DMS153 (cell line): ENCODE measurements at places on chromosomes 12 and 14.

GRCh38 chr12:65756956-65757511 is 67.2 kb upstream of the HMGA2 start:
- no peak for DNase-seq

DNA sequence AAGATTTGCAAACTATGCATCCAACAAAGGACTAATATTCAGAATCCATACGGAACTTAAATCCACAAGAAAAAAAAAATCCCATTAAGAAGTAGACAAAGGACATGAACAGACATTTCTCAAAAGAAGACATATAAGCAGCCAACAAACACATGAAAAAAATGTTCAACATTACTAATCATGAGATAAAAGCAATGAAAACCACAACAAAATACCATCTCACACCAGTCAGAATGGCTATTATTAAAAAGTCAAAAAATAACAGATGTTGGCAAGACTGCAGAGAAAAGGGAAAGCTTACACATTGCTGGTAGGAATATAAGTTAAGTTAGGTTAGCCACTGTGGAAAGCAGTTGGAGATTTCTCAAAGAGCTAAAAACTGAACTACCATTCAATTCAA is 16.2 kb downstream of the CDK17 start:
- no peak for DNase-seq

DNA sequence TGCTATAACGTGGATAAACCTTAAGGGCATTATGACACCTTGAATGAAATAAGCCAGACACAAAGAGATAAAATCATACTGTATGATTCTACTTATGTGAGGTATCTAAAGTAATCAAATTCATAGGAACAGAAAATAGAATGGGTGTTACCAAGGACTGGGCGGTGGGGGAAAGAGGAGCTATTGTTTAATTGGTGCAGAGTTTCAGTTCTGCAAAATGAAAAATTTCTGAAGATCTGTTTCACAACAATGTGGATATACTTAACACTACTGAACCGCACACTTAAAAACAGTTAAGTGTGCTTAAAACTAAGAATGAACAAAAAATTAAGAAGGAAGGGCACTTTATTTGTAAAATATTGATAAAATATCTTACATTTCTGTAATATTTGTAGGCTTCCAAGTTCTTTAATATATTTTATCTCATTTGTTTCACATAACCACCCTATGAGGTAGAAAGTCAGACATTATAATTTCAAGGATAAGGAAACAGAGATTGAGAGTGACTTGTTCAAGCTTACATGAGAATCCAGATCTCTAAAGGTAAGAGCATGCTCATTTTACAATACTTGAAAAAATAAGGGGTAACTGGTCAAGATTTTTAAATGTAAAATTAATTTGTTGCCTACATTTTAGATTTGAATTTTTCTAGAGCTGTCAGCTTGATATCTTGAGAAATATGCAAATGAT is 14.9 kb downstream of the LTA4H start:
- no peak for DNase-seq

- DNase-seq = peak; percentile 0
Observed at GRCh38 chr14:59897757-59898383, 22.1 kb upstream of the LRRC9 start.

- no peak for DNase-seq
Observed at GRCh38 chr12:124480469-124481256, 86.7 kb downstream of the NCOR2 start.

DNA sequence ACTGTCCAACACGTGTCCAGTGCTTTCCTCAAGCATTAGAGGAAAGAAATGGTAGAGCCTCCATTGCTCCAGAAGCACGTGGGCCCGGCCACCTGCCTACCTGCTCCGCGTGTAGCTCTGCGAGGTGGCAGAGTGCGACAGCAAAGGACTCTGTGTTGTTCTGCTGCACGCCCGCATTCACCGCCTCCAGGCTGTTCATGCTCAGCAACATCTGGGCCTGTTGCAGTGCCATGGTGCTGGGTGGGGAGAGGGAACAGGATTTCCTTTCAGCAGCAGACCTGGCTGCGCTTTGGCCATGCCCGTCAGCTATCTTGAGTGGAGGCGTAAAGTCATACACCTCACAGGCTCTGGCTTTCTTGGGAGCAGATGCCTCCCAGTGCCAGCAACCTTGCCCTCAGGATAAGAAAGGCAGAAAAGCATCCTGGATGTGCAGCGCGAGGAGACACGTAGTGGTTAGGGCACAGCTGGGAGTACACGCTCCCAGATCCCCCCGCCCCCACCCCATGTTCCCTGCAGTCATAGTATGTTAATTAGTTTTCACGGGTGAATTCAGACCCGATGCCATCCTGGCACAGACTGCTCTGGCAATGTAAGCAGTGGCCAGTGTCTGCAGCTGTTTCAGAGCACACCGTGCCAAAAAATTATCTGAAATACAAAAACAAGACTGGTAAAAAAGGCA is 25.1 kb downstream of the ANAPC5 start:
- no peak for DNase-seq

- no peak for DNase-seq
Observed at GRCh38 chr12:5140190-5140589, 96.5 kb downstream of the KCNA5 start.

- DNase-seq = no peak
Observed at GRCh38 chr14:105447651-105448640, 26.7 kb upstream of the CRIP2 start.

GRCh38 chr14:95272057-95272456 is 47.7 kb downstream of the CLMN start:
- no peak for DNase-seq

- DNase-seq = no peak
Observed at GRCh38 chr12:75933101-75933500, 98.5 kb downstream of the PHLDA1 start.

GRCh38 chr12:107133462-107133861 is 40.1 kb upstream of the CRY1 start:
- DNase-seq = no peak

DNA sequence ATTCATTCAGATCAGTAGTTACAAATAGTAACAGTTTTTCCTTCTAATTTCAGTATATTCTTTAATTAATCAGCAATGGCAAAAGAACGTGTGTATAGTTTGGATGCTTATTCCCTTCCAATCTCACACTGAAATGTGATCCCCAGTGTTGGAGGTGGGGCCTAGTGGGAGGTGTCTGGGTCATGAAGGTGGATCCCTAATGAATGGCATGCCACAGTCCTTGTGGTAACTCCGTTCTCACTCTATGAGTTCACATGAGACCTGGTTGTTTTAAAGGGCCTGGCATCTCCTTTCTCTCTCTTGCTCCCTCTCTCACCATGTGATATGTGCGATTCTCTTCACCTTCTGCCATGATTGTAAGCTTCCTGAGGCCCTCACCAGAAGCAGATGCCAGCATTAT is 18.9 kb upstream of the SYNDIG1L start:
- DNase-seq = no peak

GRCh38 chr12:106211973-106212372 is 35.8 kb downstream of the CKAP4 start:
- DNase-seq = no peak

DNA sequence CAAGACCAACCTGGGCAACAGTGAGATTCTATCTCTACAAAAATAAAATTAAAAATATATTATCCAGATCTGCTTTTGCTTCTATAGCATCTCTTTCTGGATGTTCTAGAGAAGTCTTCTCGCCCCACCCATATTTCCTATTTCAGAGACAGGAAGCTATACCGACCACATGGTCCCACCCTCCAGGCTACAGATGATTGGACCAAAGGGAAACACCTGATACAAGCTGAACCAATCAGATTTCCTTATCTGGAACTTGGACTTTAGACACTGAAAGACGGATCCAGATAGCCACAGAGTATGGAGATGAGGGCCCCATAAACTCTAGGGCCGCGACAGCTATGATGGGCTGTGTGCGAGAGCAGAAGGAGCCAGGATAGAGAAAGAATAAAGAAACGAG is 48.7 kb downstream of the CCDC60 start:
- no peak for DNase-seq

DNA sequence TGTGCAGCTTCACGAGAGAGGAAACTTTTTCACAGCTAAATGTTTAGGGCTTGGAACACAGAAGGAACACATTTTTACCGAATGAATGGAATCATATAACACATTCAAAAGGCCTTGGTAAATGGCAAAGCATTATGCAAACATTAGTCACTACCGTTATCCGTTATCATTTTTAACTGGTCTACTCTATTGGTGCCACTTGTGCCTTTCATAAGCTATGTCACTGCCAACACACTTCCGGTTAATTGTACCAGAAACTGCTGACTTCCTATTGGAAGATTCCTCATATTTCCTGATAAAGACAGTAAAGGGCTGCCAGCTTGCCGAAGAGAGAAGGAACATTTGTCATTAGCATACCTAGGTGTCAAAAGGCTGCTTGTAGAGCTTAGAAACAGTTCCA is 169.2 kb downstream of the APAF1 start:
- peak; percentile 50 for DNase-seq

DNA sequence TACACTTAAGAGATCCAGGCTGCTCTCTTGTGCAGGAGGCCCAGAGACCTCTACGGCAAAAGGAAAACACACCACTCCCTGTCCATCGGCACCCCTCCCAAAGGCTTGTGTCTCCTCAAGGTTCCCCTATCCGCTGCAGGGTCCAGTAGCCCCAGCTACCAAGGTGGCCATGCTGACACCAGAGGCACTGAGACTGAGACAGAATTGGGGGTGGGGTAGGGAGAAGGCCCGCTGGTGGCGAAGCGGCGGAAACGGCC is 590 bp downstream of the DDIT3 start:
- no peak for DNase-seq

GRCh38 chr12:88996200-88996788 is 356.0 kb downstream of the DUSP6 start:
- DNase-seq = no peak

GRCh38 chr12:20372326-20373096 is 4.2 kb downstream of the PDE3A start:
- no peak for DNase-seq

GRCh38 chr14:24236689-24237462 is 4.1 kb downstream of the GMPR2 start:
- no peak for DNase-seq

- no peak for DNase-seq
Observed at GRCh38 chr12:31205054-31205453, 120.9 kb downstream of the SINHCAF start.

DNA sequence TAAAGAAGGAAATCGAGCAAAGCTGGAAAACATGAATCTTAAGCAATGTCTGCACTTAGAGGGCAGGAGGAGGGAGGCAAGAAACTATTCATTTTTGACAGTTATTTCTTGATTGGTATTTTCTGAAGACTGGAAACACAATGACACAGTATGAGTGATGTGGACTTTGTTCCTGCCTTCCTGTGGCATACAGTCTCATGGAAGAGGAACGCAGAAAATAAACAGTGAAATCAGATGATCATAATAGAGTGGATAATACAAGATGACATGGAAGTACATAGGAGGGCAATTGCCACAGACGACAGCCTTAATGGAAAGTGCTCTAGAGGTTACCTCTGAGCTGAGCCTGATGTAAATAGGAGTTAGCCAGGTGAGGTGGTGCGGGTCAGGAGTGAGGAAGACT is 140.4 kb upstream of the MAX start:
- no peak for DNase-seq

- no peak for DNase-seq
Observed at GRCh38 chr12:119239040-119239439, 60.3 kb downstream of the HSPB8 start.

DNA sequence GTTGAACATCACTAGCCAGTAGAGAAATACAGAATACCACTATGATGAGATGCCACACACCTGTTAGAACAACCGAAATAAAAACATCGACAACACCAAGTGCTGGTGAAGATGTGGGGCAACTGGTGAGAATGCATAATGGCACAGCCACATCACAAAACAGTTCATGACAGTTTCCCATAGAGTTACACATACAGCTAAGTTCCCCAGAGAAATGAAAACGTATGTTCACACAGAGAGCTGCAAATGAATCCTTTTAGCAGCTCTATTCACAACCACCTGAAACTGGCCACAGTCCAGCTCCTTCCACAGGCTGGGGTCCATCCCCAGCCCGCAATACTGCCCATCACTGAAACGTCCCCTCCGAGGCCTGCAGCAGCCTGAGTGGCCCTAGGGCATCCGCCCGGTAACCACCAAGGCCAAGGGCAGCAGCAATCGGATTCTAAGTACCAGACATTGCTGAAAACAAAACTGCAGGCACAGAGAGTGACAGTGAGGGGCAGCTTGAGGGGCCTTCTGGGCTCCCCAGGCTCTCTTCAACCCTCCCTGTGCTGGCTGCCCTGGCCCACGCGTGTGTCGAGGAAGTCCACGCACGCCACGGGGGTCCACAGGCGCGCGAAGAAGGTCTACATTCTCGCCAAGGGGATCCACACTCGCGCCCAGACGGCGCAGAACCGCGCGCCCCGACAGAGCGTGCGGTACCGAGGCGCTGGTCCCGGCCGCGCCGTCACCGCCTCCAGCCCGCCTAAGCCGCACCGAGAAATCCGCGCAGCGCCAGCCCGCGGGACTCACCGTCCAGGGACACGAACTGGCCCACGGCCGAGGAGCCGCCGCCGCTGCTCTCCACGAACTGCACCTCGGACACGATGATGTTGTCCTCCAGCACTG is 903 bp downstream of the BRF1 start:
- DNase-seq = no peak

DNA sequence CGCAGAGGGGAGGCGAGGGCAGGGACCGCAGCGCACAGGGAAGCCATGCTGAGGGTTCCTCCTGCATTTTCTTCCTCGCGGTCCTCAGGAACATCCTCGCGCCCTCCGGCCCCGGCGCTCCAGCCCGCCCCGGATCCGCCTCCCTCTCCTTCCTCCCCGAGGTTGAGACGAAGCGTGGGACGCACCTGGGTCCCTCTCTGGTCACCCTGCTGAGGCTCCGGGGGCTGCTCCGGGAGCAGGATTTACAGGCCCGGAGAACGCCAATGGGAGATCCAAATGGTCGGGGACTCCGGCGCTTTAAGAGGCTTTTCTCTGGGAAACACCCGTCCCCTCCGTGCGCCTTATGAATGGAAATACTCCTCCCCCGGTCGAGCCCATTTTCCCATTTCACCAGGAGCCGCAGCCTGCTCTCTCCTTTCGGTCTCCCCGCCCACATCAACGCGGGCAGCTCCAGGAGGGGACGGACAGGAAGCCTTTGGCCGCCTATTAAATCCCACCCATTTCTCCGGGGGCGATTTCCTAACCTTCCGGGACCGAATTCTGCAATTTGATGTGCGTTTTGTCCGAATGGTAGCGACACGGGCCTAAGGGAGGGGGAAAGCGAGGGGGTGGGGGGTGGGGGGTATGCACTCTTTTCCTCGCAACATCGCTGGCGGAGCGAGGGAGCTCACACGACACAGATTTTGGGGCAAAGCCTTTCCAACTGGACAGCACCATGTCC is at the start of gene UNC79:
TSS of gene UNC79 (plus strand) at position 625 of the 721 bp plus-strand sequence. CDS start at position 716, 91 bp downstream.
- DNase-seq = peak; percentile 77

GRCh38 chr12:57127101-57127725 is 1.1 kb upstream of the LRP1 start:
- peak; percentile 45 for DNase-seq
